ENCODE measurements at places on chromosomes 13 and 19.

DNA sequence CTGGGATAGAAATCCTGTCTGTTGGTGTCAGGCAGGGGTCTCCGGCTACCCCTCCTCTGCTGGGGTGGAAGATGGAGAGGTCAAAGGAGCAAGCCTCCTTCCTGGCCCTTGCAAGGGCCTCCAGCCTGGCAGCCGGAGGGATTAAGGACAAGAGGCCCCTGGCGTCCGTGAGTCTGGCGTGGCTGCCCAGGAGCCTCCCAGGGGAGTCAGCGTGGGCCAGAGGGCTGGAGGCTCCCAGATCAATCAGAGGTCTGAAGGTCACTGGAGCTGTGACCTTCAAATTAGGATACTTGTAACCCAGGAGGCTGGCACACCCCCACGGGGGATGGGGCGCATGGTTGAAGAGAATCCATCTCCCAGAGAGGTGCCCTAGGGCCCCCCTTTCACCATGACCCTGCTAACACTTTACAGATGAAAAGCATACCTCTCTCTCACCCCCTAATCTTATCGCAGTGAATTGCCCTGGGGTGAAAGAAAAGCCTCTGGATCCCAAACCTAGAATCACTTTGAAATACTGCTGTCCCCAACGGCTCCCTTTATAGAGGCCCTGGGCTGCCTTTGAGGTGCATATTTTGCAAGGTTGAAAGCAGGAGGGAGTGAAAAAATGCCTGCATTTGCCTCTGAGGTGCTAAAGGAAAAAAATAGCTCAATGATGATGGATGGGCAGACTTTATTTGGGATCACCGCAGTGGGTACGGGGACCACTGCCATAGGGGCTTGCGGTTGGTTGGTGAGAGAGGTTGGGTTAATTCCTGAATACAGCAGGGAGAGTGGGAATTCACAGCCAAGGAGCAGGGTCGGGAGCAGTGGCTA lies 44.9 kb upstream of the PEG3 start:
- no peak for DNase-seq

DNA sequence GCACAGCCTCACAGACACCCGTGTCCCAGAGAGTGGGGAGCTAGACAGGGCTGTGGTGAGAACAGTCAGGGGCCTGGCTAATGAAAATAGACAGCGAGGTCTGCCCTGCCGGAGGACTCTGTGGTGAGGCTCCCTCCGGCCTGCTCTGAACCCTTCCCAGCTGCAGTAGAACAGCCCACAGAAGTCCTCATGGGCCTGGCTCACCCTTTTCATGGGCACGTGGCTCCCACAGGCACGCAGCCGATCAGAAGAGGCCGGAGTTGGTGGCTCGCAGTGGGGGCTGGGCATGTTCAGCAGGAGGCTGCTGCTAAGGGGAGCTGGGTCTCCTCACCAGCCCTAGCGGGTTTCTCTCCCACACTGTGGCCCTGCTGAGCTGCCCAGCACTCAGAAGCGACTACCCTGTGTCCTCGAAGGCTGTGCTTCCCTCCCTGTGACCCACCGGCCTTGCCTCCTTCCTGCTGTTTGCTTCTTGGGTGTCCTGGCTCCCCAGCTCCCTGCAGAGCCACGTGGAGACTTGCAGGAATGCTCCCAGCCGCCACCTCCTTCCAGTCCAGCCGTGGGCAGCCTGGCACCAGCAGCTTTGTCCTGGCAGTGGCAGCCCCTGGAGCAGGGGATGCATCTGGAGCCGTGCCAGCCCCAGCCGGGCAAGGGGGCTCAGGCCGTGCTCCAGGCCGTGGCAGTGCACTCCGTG lies 138.7 kb downstream of the KDM4B start:
- no peak for DNase-seq

DNA sequence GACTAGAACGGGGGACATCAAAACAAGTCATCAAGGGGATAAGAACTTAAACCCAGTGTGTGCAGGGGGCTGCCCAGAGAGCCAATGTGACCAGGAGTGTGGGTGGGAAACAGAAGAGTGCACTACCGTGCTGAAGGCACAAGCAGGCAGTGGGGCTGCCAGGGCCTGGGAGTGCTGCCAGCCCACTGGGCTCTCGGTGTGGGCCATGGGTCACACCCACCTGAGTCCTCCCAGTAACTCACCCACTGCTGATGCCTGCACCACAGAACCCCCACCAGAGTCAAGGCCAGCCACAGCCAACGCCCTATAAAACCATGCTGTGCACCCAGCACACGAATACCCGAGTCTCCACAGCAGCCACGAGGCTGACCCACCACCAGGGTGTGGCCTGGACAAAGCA lies 8.5 kb downstream of the MED26 start:
- no peak for DNase-seq

DNA sequence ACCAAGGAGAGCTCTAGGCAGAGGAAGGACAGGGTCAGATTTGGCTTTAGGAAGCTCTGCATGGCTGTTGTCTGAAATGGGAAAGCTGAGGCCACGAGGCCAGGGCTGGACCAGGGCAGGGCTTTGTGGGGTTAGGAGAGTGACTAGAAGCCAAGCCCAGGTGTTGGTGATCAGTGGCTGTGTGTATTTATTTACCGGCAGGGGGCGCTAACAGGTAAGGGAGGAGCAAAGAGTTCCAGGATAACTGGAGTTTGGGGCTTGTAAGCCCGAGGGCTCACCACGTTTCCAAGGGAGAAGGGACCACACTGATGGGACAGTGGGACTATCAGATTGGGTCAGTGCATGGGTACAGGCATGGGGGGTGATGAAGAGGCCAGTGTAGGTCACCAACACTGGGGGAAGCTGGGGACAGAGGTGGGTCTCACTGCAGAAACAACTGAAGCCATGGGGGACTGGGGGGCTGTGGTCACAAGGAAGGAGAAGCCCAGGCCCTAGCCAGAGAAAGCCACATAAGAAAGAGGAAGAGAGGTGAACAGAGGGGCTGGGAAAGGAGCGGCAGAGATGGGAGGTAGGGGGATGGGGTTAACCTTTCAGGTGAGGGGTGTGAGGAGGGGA lies 3.9 kb downstream of the TMEM147 start:
- DNase-seq = peak; percentile 35

DNA sequence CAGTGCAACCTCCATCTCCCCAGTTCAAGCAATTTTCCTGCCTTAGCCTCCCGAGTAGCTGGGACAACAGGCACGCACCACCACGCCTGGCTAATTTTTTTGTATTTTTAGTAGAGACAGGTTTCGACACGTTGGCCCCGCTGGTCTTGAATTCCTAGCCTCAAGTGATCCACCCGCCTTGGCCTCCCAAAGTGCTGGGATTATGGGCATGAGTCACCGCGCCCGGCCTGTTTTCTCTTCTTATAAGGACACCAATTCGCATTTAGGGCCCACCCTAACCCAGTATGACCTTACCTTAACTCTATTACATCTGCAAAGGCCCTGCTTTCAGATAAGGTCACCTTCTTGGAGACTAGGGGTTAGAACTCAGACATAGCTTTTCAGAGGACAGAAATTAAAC lies 35.1 kb downstream of the TMEM161A start:
- no peak for DNase-seq

DNA sequence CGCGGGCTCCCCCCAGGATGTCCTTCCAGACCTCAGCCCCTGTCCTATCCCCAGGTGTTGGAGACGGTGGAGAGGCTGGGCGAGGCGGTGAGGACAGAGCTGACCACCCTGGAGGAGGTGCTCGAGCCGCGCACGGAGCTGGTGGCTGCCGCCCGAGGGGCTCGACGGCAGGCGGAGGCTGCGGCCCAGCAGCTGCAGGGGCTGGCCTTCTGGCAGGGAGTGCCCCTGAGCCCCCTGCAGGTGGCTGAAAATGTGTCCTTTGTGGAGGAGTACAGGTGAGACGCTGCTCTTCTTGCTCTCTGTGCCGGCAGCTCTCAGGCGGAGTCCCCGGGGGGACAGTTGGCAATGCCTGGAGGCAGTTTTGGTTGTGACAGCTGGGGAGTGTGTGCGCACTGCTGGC lies 6.9 kb downstream of the TTYH1 start:
- DNase-seq = no peak

- DNase-seq = no peak
Observed at GRCh38 chr13:49254007-49254406, 6.3 kb downstream of the CDADC1 start.

DNA sequence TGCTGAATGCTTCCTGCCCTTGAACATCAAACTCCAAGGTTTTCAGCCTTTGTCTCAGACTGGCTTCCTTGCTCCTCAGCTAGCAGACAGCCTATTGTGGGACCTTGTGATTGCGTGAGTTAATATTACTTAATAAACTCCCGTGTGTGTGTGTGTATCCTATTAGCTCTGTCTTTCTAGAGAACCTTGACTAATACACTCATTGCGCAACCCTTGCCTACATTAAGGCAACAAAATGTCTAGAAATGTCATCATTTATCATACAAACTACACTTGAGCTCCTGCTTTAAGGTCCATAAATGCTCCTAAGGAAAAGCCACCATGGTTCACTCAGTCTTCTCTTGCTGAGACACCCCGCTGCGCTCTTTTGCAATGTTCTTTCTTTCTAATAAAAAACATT lies 2861.0 kb downstream of the PCDH9 start:
- DNase-seq = no peak

- DNase-seq = no peak
Observed at GRCh38 chr13:112876305-112877000, 92.6 kb upstream of the MCF2L start.

GRCh38 chr13:81388400-81388799 lies 1047.5 kb upstream of the SPRY2 start:
- DNase-seq = no peak

DNA sequence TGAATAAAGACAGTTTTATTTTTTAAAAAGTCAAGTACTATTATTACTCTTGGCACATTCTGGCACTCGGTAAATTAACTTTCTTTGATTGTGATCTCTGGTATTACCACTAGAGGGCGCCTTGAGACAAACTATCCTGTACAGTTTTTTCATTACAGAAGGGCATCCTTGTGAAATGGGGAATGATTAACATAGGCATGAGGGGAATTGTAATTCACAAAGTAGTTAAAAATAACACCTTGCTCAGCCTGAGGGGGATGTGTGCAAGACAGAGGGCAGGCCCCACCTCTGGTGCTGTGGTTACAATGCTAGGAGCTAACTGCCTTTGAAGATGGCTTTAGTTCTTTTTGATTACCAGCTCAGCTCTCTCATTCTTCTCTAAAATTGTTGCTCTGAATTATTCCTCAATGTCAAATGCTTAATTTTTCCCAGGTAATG lies 24.2 kb upstream of the C1QTNF9B start:
- DNase-seq = no peak

- no peak for DNase-seq
Observed at GRCh38 chr13:39538816-39539790, 63.9 kb downstream of the LHFPL6 start.

DNA sequence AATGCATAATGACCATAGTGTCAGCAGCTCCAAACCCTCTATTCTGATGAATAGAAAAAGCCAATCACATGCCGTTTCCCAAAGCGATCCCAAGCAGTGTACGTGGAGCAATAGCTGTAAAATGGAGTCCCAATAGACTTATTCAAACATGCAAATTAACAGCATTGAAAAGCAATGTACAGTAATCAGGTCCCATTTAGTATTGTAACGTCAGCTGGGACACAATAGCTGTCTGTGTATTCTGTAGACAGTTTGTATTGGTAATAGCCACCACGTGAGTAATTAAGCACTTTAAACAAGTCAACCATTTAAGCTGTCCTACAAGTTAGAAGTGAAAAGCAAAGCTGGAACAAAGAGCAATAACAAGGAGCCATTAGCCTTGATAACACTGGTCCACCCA lies 698.2 kb downstream of the PCDH17 start:
- DNase-seq = no peak

- no peak for DNase-seq
Observed at GRCh38 chr13:50226515-50227155, 211.4 kb downstream of the KCNRG start.

GRCh38 chr13:114296902-114297301 lies 15.5 kb downstream of the UPF3A start:
- DNase-seq = no peak

DNA sequence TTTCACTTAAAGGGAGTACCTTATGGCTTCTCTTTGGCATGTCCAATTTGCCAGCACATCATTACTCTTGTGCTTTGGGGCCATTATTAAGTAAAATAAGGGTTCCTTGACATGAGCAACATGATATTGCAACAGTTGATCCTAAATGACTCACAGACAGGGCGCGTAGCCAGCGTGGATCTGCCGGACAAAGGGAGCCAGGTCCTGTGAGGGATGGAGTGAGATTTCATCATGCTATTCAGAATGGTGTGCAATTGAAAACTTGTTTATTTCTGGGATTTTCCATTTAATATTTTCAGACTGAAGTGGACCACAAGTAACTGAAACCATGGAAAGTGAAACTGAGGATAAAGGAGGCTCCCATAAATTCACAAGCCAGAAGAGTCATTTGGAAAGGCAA lies 48.6 kb upstream of the WASF3 start:
- no peak for DNase-seq

DNA sequence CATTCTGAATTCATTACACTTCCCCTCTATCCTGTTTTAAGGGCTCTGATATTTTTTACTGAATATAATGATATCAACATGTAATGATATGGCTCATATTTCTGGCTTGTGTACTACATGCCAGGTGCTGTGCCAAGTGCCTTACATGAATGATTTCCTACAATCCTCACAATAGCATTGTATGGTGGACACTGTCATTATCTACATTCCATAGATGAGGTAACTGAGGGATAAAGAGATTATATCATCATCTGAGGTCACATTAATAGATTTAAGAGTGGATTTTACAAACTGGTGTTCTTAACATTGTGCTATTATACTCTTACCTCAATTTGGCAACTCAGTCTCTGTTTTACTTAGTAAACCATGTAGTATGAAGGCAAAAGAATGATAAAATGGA lies 502.0 kb downstream of the LIG4 start:
- no peak for DNase-seq

- no peak for DNase-seq
Observed at GRCh38 chr19:37969695-37970094, 62.7 kb downstream of the SIPA1L3 start.

GRCh38 chr13:71489041-71489440 lies 378.0 kb downstream of the DACH1 start:
- no peak for DNase-seq

DNA sequence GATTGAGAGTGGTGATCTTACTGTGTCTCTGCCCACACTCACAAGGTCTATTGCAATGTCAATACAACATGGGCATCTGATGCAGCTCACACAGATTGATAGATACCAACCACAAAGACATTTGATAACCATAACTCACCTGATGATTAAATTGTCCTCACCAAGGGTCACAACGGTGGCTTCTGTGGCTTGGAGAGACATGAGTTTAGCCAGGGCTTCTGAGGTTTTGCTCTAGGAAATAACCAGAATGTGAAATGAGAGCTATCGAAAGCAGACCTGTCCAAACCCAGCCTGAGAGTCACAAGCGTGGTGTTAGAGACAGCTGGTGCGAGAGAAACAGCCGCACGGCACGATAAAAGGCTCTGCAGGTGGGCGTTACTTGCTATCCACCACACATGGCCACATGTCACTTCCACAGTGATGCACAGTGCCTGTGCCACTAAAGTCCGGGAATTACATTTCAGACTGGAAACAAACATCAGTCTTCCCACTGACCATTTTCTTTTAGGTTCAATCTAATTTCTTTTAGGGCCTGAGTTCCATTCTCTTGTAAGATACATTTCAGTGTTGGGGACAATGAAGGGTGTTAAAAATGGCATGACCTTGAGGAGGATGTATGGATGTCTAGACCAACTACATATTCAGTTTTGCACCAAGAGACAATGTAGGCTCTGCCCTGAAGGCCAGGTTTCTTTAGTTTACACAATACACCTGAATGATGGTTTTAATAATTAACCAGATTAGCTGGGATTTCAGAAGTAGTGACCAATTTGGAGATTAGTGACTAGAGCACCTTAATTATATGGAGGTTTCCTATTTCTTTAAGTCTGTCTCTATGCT lies 53.7 kb downstream of the ATP7B start:
- DNase-seq = no peak

- no peak for DNase-seq
Observed at GRCh38 chr13:43648733-43649132, 138.0 kb downstream of the ENOX1 start.

Measured in SW 1271 (cell line).